ENCODE measurements at places on chromosomes 7 and 10.
A peak's percentile ranks its signal among the peaks of the same experiment; 100 is the strongest.

- no peak for DNase-seq
Measured at GRCh38 chr10:72802763-72803505, 90.6 kb upstream of the OIT3 start.

DNA sequence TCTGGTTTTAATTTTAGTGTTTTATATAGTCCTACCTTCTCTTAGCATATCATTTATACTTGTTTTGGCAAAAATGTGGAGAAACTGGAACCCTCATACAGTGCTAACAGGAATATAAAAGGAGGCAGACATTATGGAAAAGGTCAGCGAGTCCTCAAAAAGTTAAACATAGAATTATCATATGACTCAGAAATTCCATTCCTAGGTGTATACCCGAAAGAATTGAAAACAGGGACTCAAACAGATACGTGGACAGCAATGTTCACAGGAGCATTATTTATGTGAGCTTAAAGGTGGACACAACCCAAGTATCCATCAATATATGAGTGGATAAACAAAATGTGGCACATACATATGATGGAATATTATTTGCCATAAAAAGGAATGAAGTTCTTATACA lies 51.5 kb downstream of the VAX1 start:
- no peak for DNase-seq

DNA sequence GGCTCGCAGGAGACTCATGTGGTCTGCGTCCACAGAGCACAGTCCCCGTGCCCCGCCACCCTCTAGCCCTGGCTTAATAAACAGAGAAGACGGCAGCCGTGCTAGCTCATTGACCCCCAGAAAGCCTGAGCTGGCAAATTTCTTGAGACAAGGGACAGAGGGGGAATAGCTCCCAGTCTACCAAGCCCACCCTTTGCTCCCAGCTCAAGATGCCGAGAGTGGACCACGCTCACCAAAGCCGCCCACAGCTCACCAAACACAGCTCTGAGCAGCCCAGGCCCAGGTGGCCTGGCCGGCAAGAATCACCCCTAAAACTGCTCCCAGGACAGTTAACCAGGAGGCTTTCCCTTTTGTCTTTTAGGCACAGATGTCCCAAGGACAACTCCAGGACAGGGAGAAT lies 5.4 kb downstream of the PDGFA start:
- DNase-seq: no peak

GRCh38 chr7:26101361-26102151 lies 50.4 kb upstream of the NFE2L3 start:
- peak; percentile 55 for DNase-seq
